Regular cardiac myocyte (primary cell): ENCODE measurements at places on chromosomes 12 and 14. TPM values are rescaled to one million over a fixed set of nuclear protein-coding genes. Genes with fewer than 3 reads are reported as not detected.

The SBNO1 gene
- 21.1 and 30.9 TPM in 2 replicates for total RNA-seq

The PAH gene
- not detected in 2 replicates for total RNA-seq

The ZNF410 gene
- 78.8 and 102 TPM in 2 replicates for total RNA-seq

The CHGA gene
- under 0.01 TPM in 1 of 2 replicates, not detected in the other for total RNA-seq

The B4GALNT1 gene
- 1.9 and 2.8 TPM in 2 replicates for total RNA-seq
